Stimulated activated CD4-positive, alpha-beta T cell treated with anti-CD3 and anti-CD28 coated beads, Interleukin-15, amount 100 ng/mL, for 48 hours (primary cell): ENCODE measurements at places on chromosomes 2 and 18.

GRCh38 chr2:168601741-168602140, 145.7 kb downstream of the CERS6 start:
- DNase-seq: no peak

GRCh38 chr2:218816561-218817011, 15.0 kb downstream of the PRKAG3 start:
- DNase-seq: no peak

DNA sequence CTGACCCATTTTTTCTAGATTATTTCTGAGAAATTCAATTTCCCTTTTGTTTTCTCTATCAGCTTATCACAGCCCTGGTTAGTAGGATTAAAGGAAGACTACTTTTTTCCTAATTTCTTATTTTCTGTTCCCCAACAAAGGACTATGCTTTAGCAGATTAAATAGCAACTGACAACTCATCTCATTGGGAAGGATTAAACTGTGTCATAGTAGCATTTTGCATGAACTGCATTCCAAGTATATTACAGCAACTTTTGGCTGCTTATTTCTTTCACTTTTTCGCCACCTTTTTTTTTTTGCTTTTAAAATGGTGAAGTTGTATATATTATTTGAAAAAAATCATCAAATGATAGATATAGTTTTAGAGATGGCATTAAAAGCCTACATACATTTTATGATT, 570.3 kb downstream of the FBXO15 start:
- no peak for DNase-seq

DNA sequence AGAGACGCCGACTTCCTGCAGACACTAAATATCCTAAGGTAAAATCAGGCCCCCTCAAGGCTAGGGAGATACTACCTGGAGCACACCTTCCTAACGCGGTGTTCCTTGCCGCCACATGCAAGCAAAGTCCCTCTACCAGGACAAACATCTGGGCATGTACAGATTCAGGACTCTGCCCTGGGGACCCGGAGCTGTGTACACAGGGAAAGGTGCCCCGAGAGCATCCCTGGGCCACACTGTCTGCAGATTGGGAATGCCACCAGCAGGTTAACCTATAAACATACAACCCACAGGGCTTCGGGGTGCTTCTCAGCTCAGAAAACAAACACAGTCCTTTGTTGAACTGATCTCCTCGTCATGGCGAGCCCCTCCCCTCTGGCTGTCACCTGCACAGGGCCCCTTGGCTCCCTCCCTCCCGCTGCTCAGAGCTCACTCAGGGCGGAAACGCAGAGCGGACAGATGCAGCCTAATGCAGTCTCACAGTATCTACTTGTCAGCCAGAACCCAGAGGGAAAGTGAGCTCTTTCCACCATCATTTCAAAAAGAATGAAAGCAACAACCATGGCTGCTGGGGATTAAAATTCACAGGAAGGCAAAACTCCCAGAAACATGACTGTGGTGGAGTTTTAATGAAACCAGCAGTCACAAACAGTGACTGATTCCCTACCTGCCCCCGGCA, 218.8 kb downstream of the HDAC4 start:
- no peak for DNase-seq

DNA sequence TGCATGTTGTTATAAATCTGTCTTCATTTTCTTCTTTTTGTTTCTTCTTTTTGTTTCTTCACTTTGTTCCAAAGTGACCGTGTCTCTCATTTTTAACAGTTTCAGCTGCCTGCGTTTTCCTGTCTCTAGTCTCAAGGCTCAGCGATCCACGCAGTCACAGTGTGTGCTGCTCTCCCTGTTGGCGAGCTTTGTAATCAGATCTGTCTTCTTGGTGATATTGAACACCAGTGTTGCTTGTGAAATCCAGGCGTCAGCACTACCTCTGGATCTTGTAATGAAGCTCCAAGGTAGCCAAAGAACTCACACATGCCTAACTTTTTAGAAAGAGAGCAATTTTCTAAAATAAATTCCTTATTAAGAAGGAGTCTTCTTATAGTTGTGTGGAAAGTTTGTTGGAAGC, 13.2 kb downstream of the SNTG2 start:
- DNase-seq: no peak

GRCh38 chr2:230582851-230583283, 129.8 kb upstream of the CAB39 start:
- no peak for DNase-seq

- DNase-seq: no peak
These were observed 403.5 kb downstream of the SETBP1 start for GRCh38 chr18:45084206-45084605.

DNA sequence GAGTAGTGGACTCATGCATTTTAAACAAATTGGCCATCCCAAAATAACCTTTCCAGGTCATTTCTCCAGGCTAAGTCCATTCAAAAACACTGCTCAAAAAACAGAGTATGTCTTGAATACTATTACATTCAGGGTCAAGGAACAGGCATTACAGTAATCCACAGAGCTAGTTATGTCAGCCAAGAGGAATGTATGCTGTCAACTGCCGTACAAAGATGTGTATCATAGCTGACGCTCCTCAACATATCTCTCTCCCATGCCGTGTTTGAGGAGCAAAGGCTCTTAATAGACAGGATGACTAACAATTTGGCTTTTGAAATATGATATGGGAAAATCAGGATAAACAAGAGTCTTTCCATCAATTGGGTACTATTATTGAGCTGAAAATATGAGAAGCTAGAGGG, 68.8 kb upstream of the KCTD1 start:
- no peak for DNase-seq

- DNase-seq: no peak
These were observed 1.7 kb downstream of the TMBIM1 start for GRCh38 chr2:218290316-218291261.

- DNase-seq: no peak
These were observed 681.3 kb downstream of the ADCYAP1 start for GRCh38 chr18:1585881-1586488.

GRCh38 chr2:60158262-60158661, 395.2 kb downstream of the BCL11A start:
- DNase-seq: no peak

DNA sequence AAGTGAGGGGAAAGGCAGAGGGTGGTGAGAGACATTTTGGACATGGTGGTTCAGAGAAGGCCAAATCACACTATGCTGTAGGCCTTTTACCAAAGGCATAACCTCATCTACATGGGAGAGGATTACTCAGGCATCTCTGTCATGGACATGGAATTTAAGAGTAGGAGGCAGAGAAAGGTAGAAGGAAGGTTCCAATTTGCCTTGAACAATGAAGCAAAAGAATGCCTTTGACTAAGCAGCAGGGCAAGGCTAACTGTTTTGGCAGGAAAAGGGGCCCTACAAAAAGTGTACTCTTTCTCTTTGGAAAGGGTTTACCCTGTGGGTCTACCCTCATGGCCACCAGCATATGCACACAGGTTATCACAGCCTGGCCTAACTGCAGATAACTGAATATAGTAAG, 45.6 kb upstream of the RNU4ATAC start:
- no peak for DNase-seq

DNA sequence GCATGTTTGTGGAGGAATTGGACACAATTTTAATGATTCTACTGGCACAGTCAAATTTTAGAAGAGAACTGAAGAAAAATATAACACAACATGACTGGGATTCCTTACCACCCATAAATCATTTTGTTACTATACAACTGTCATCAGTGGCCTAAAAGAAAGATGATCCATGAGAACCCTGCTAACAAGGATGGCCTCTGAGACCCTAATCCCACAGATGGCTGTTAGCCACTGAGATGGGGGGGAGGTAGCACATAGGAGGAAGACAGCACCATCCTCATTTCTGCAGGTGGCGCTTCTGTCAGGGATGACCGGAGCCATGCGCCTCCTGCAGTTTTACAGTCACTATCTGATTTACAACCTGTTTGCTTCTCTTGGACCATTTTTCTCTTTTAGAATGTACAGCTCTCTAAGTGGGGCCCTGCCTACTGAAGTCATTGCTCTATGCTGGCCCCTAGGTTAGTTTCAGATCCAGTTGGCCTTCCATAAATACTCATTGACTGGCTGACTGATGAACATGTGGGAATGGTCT, 279.8 kb downstream of the NAPG start:
- no peak for DNase-seq

GRCh38 chr2:51220080-51220479, 188.1 kb upstream of the NRXN1 start:
- no peak for DNase-seq

- DNase-seq: peak; percentile 75
These were observed 5.2 kb downstream of the D2HGDH start for GRCh38 chr2:241739651-241740050.

- DNase-seq: no peak
These were observed 153.0 kb downstream of the TMEM247 start for GRCh38 chr2:46632349-46632748.

GRCh38 chr2:211416373-211416772, 860.0 kb downstream of the CPS1 start:
- DNase-seq: no peak

DNA sequence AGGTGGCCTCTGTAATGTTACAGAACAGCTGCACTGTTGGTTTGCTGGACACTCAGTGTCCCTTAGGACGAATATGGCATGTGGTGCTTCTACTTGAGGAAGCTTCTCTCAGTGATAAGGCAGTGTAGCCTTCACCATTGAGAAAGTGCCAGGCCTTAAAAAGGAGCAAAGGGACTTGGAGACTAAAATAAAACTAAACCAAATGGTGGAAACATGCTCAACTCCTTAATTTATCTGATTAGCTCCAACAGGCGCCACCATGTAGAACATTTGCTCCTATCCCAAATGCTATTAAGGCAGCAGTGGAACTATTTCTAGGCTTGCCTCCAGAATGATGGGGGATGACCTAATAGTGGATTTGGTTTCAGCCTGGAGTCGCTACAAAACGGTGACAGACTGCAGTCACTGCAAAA, 77.5 kb upstream of the MYL1 start:
- DNase-seq: no peak

DNA sequence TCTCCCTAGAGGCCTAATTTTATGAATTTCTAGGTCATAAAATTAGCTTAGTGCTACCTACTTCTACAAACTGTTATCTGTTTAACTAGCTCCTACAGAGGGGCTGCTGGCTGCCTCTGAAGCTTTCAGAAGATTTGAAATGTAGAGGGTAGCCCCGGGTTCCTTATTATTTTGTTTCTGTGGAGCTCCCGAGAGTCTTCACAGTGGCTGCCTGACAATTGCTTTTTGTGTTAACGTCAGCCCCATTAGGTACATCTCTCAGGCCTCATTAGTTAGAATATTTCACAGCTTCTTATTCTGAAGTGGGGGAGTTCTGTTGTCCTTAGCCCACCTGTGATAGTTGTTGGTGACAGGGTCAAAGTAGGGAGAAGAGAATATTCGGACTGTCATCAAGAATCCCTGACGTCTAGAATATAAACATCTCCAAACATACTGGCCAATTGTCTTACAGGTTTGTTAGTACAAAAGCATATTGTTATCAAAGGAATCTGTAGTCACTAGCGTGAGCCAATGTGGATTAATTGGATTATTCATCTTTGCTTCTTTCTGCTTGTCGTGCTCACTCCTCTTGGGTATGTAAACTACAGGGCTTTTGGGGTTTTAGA, 77.5 kb downstream of the DIS3L2 start:
- DNase-seq: no peak

DNA sequence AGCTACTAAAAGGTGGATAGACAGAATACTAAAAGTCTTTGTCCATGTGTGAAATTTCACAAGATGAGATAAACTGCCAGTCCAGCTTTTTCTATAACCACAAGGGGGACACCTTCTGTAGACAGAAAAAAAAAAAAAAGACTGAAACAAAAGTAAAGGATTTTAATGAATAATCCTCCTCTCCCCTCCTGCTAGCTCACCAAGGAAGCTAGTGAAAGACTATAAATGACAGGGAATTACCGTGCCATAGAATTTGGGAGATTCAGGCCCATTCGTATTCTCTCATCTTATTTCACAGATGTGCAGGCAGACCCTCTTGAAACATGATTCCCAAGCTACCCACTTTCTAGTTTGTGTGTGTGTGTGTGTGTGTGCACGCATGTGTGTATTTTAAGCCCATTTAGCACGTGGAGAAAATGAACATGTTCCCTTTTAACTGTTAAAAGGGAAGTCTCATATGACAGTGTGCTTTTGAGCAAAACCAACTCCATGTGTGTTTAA, 36.3 kb upstream of the SLC8A1 start:
- no peak for DNase-seq

DNA sequence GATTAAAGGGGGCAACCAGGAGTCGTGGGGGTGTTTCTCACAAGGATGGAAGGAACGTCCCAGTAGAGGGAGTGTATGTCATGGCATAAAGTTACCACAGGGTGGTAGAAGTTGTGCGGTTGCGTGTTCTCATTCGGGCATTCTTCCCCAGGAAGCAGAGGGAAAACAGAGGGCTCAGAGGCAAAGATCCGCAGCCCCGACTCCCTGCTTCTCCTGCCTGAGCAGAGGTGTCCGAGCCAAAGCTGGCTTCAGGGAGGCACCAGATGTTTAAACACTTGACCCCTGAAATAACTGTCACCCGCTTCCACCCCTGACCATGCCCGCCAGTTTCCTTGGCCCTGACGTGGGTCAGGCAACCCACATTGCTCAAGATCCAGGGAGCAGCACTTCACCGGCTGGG, 83.7 kb downstream of the EN1 start:
- DNase-seq: no peak

- no peak for DNase-seq
These were observed 543.7 kb downstream of the TRIB2 start for GRCh38 chr2:13260402-13260801.

DNA sequence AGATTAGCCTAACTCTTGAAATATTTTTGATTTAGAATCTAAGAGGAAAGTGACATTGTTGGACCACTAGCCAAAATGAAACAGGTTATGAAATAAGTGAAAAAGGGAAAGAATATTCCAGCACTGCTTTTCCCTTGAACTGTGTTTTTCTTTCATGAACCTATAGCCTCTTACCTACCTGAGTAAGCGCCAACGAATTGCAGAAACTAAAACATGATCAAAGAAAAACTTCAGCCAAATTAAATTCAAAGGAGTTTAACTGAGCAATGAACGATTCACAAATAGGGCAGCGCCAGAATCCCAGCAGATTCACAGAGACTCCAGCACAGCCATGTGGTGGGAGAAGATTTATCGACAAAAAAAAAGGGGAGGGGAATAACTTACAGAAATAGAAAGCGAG, 518.6 kb downstream of the PIK3C3 start:
- DNase-seq: no peak

- DNase-seq: no peak
These were observed 31.6 kb downstream of the LIMS1 start for GRCh38 chr2:108565778-108566375.

GRCh38 chr2:18957909-18958308, 368.5 kb upstream of the NT5C1B start:
- no peak for DNase-seq
